ENCODE measurements at places on chromosomes 7 and 10. TPM values are rescaled to one million over a fixed set of nuclear protein-coding genes. Genes with fewer than 3 reads are reported as not detected.

Gene AASS
- total RNA-seq = 1.3 TPM

Gene CPSF4
- total RNA-seq = 49.5 TPM

Gene DMBT1
- 0.62 TPM for total RNA-seq

Gene CHAT
- not detected for total RNA-seq

Gene OR2A42
- total RNA-seq = not detected

Gene PCGF5
- total RNA-seq = 25.0 TPM

Gene ITGB8
- total RNA-seq = 13.9 TPM

Gene ADAM22
- 5.9 TPM for total RNA-seq

Gene MRPL43
- 81.0 TPM for total RNA-seq

Gene TMEM120A
- total RNA-seq = 18.6 TPM

Gene VPS26A
- 44.7 TPM for total RNA-seq

Gene CDC14C
- total RNA-seq = not detected

Gene SPDYE1
- total RNA-seq = not detected

Gene JAKMIP3
- 0.92 TPM for total RNA-seq

Gene OR13A1
- total RNA-seq = 0.04 TPM

Gene FBXW4
- total RNA-seq = 18.8 TPM

Gene SEC61G
- 177 TPM for total RNA-seq

Gene PGAM2
- total RNA-seq = 0.35 TPM

Gene MBLAC1
- total RNA-seq = 4.3 TPM

Gene HOXA2
- 1.8 TPM for total RNA-seq

Gene FFAR4
- 1.5 TPM for total RNA-seq

Gene DNAJB12
- total RNA-seq = 25.7 TPM

Gene HMX2
- total RNA-seq = not detected

Gene HECW1
- total RNA-seq = 3.0 TPM

Gene SYT15
- total RNA-seq = not detected

Gene ST8SIA6
- not detected for total RNA-seq

Gene MKX
- 2.6 TPM for total RNA-seq

Gene EGR2
- 2.7 TPM for total RNA-seq

Data from PC-3 (cell line).